ENCODE measurements at places on chromosomes 2 and 18. TPM values are rescaled to one million over a fixed set of nuclear protein-coding genes. Genes with fewer than 3 reads are reported as not detected.

The ASB18 gene
- not detected for total RNA-seq

The CFAP221 gene
- 2.8 TPM for total RNA-seq

The SUCLG1 gene
- 90.7 TPM for total RNA-seq

The LIPG gene
- 6.2 TPM for total RNA-seq

The IL36G gene
- total RNA-seq = not detected

The LIPT1 gene
- 14.8 TPM for total RNA-seq

The ACOXL gene
- 52.7 TPM for total RNA-seq

The RTN4 gene
- 337 TPM for total RNA-seq

The MROH2A gene
- 9.3 TPM for total RNA-seq

The AQP12B gene
- not detected for total RNA-seq

The C2orf72 gene
- 1.0 TPM for total RNA-seq

The TM4SF20 gene
- not detected for total RNA-seq

The ITPRID2 gene
- 108 TPM for total RNA-seq

The HOXD8 gene
- total RNA-seq = 41.7 TPM

The CD8A gene
- total RNA-seq = 10.9 TPM

The TMEM182 gene
- 12.8 TPM for total RNA-seq

The KCNG2 gene
- not detected for total RNA-seq

The CABYR gene
- 6.7 TPM for total RNA-seq

The NYAP2 gene
- 1.5 TPM for total RNA-seq

The DCTN1 gene
- 143 TPM for total RNA-seq

The CSRNP3 gene
- total RNA-seq = 6.4 TPM

The OSBPL6 gene
- 2.4 TPM for total RNA-seq

The ACMSD gene
- total RNA-seq = not detected

Measured in ureter (tissue), 1 donor.